Nucleus accumbens (tissue), 56 donors: ENCODE measurements at places on chromosomes 5 and 9.
A peak's percentile ranks its signal among the peaks of the same experiment; 100 is the strongest.

GRCh38 chr5:165175041-165175440, 1669.6 kb downstream of the MAT2B start:
- DNase-seq, result no peak

GRCh38 chr5:112549605-112550166, 130.6 kb upstream of the EPB41L4A start:
- DNase-seq, result no peak

- DNase-seq, result no peak
Observed at GRCh38 chr9:132998831-132999635, 20.5 kb downstream of the GFI1B start.

- DNase-seq, result no peak
Observed at GRCh38 chr9:76534026-76534425, 75.0 kb downstream of the GCNT1 start.

DNA sequence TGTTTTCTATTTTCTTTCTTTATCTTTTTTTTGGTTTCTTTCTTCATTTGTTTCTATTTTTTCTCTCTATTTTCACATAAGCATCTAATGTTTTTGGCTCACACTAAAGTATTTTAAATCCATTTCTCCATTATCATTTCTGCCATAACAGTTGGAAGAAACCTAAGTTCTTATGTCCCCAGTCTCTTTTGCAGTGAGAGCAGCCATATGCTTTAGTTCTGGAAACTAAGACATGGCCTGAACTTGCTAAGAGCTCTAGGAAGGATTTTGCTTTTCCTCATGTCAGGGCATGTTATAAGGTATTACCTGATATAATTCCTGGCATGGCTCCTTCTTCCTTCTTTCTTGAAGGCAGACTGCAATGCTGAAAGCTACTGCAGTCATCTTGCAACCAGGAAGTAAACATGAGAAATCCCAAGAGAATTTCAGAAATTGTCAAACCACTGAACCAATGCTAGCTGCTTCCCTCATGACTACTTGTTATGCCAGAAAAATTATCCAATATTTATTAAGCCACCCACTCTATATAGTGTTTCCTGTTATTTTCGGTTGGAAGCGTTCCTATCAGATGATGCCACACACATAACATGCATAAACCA, 171.1 kb downstream of the TAF11L14 start:
- no peak for DNase-seq

DNA sequence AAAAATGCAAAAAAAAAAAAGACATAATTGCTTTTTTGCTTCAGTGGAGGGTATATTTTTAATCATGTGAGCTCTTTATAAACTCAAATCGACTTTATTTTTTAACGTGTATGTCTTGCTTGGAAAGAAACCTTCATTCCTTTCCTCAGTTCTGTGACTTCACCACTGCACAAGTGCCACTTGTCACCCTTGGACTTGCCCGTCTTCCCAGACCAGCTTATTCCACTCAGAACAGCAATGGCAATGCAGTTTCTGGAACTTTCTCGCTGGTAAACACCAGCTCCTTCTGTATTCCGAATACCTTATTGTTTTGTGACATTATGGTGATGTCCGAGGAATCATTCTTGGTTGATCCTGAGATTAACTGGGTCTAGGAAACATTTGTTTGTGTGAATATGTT, 440.5 kb upstream of the ADAMTS16 start:
- no peak for DNase-seq

GRCh38 chr9:110048976-110049698, 158.8 kb downstream of the C9orf152 start:
- DNase-seq, result no peak

- DNase-seq, result no peak
Observed at GRCh38 chr5:163756170-163756569, 250.8 kb downstream of the MAT2B start.

DNA sequence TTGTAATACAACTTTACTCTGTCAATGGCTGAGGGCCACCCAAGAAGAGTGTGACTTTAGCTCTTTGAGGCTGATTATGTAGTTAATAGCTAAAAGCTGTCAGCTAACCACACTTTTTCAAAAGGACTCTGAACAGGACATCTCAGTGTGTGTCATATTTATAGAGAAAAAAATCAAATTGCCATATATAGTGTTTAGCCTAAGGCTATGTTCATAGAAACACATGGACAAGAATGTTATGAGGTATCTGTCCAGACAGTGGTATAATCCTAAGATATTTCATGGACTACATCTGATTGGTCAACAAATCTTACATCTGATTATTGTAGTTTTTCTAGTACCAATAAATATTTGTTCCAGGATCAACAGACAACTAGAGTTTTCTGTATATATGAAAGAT, 42.1 kb upstream of the CDH18 start:
- no peak for DNase-seq

- DNase-seq, result peak; percentile 27
Observed at GRCh38 chr9:129141066-129142041, 30.1 kb downstream of the PTPA start.

DNA sequence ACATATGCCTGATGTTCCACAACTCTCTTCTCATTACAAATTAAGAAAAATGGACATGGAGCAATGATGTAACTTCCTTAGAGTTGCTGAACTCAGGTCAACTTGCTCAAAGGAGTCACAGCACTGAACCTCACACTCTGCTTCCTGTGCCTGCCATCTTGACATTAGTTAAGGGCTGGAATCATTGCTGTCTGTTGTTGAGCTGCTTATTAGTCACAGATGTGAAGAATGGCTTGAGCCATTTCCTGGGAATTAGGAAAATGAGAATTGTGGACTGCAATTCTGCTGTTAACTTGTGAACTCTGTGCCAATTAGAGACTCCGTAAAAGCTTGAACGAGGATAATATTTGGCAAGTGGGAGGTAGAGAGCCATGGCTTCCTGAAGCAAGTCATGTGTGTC, 212.0 kb downstream of the ADAMTS12 start:
- no peak for DNase-seq

- DNase-seq, result no peak
Observed at GRCh38 chr5:143708672-143709071, 103.3 kb upstream of the HMHB1 start.

DNA sequence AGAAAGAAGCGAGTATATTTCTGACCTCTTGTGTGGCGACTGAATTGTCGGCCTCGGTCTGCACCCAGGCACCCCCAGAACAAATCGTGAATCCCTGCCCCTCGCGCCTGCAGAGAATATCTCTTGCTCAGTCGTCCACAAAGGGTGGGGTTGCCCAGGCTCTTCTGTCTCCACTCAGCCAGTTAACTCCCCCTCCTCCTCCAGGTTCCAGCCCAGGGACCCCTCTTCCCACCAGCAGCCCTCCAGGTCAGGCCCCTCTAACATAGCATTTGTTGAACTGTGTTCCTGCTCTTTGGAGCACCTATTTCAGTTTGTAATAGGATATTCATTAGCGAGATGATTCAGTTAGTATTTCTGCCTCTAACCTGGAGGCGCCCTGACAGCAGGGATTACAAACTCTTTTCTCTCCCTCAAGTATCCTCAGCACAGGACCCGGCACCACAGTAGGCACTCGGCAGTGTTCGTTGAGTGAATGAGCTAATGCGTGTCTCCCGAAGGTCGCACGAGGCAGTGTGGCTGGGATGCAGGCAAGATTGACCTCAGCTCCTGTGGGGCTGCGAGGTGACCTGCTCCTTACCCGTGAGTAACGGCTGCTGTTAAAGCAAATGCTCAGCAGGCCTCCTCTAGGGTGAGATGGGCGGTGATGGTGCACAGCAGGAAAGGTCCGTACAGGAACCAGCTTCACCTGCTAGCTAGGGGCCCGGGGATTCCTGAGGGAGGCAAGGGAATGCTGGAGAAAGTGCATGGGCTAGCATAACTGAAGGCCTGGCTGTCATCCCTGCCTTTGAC, 25.8 kb downstream of the ZBTB34 start:
- DNase-seq, result no peak
